ENCODE measurements at places on chromosomes 7 and 10.
A peak's percentile ranks its signal among the peaks of the same experiment; 100 is the strongest.

GRCh38 chr7:55070854-55071253, 52.0 kb downstream of the EGFR start:
- no peak for DNase-seq

GRCh38 chr7:78173666-78174065, 375.1 kb downstream of the PHTF2 start:
- DNase-seq = no peak

DNA sequence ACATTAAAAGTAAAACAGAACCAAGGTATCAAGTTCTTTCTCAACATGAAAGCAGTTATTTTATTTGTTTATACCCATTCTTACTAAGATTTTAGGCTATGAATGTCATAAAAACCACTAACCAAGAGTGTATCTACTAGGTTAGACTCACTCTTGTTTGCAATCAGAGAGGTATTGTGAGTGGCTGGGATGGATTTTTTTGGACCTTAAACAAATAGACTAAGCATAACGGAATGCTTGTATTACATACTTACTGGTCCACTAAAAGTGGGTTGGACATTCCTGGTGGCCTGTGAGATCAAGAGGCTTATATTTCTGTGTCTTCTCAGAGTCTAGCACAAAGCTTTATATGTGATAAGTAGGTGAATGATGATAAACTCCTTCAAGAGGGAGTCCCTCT, 32.6 kb upstream of the CBLL1 start:
- no peak for DNase-seq

- no peak for DNase-seq
Observed at GRCh38 chr7:114857605-114858004, 64.3 kb upstream of the MDFIC start.

- no peak for DNase-seq
Observed at GRCh38 chr10:129470103-129470851, 3.2 kb downstream of the MGMT start.

GRCh38 chr7:42159130-42159529, 77.9 kb downstream of the GLI3 start:
- no peak for DNase-seq

DNA sequence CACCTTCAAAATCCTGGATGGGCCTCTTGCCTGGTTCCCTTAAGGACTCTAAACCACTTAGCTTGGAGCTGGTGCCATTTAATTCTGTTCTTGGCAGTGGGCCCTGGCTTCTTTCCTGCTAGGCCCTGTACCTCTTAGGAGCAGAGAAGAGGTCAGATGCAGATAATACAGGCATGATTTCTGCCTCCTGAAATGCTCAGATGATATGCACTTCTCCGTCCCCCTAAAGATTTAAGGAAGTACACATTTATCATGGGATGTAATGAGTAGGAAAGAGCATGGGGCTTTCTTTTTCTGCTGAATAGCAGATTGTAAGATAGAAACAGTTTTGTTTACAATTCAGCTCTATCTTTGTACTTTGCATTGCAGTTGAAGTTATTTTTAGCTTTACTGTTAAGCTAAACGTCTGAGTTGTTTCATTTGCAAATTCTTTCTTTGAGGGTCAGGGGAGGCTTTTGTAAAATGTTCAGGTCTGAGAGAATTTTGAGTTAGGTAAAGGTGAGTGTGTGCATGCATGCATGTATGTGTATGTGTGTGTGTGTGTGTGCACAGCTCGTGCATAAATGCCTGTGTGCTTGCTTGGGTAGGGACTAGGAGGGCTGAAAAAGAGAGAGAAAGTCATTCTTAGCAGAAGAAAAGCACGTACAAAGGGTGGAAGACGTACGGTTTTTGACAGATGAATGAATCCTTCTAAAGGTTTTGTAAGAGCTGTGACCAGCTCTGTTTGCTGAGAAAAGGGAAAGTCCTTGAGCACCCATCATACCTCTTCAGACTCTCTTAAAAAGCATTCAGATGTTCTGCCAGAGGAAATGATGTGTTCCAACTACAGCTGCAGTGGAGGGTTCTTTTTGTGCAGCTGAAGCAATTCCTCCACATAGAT, 364.2 kb downstream of the AUTS2 start:
- no peak for DNase-seq

GRCh38 chr7:152527610-152528032, 91.8 kb upstream of the KMT2C start:
- no peak for DNase-seq

DNA sequence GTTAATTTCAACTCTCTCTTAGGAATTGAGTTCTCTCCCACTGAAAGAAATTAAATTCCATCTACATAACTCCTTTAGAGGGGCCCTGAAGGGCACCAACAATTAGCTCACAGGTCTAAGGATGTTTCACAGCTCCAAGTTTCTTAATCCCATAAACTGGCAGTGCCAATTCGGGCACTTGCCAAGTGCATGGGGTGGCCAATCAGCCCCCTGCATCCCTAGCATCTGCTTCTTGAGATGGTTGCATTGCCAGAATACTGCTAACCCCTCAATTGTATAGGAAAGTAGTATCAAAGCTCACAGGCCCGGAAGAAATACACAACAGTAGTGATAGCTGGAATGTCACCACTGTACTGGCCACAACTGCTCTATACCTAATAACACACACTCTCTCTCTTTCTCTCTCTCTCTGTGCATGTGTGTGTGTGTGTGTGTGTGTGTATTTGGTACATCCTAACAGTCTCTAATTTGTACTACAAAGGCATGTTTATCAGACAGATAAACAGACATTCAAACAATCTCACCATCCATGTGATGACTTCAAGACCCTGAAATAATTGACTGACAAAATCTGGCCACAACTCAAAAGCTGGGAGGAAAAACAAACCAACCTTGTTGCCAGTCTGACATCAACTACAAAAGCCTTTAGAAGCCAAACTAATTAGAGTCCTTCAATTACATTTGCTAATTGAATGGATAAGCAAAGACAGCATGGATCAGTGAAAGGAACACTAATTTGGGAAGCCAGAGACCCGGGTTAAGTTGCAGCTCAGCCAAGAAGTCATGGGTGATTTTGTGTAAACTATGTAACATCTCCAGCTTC, 27.8 kb downstream of the HIBADH start:
- DNase-seq = no peak

- no peak for DNase-seq
Observed at GRCh38 chr7:100649826-100650565, 6.3 kb downstream of the ACTL6B start.

DNA sequence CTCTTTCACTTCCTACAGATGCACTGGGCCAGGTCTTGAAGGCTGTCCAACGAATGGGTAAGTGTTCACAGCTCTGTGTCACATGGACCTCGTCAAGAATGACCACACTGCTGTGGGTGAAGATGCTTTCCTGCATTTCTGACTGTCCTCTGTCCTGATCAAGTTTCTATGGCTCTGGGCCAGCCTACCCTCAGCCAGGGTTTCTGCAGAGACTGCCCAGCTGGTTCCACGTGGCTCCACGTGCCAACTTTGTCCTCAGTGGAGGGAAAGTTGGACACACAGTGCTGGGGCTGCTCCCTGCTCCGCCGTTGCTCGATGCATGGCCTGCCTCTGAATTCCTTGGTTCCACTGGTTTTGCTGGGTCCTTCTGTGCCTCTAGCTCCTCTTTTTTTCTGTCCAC, 152.3 kb downstream of the EGFR start:
- DNase-seq = no peak

DNA sequence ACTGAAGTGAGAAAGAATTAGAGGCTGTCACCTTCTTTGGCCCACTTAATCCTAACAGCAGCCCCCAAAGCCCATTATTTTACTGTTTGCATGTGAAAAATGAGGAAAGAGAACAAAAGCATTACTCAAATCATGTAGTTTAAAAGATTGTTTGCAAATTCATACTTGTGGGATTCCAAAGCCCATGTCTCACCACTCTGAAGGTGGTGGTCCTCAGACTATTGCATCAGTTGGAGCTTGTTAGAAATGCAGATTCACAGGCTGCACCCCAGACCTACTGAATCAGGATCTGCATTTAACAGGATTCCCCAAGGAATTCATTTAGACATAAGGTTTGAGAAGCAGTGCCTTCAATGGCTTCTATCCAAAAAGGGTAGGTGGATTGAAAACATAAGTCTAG, 93.7 kb upstream of the PDE1C start:
- DNase-seq = no peak

DNA sequence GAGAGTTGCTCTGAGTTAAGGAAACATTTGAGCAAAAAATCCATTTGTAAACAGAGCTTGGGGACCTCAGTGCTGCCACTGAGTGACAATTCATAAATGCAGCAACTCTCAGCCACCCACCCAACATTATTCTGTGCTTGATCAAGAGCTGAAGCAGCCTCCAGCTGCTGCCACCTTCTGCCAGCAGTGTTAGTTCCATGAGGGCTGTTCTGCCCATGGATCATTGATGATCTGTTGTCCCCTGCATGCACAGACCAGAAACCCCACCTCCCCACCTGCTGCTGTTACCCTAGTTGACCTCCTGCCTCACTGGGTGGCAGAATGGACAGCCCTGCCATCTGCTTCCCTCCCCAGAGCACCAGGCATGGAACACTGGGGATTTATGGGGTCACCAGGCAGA, 305.4 kb downstream of the KCNMA1 start:
- no peak for DNase-seq

GRCh38 chr7:155259866-155260497, 37.7 kb upstream of the INSIG1 start:
- DNase-seq = no peak

- no peak for DNase-seq
Observed at GRCh38 chr7:23343102-23343501, 44.0 kb downstream of the MALSU1 start.

DNA sequence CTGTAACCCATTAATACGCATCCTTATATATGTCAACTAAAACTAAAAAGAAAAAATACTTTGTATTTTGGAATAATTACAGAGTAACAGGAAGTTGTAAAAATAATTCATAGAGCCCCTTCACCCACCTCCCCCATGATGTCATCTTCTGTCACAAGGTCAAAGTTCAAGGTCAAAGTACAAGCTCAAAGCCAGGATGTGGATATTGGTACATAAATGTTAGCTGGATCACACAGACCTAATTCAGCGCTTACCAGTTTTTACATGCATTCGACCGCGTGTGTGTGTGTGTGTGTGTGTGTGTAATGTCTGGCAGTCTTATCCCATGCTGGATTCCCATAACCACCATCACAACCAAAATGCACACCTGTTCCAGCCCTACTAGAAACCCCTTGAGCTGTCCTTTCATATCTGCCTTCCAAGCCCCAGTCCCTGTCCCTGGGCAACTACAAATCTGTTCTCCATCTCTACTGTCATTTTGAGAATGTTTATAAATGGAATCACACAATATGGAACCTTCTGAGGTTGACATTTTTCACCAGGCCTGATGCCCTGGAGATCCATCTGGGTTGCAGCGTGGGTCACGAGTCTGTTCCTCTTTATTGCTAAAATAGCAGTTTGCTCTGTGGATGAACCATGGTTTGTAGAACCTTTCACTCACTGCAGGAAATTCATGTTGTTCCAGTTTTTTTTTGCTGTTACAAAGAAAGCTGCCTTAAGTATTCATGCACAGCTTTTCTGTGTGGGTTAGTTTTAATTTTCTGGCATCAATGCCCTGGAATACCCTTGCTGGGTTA, 153.6 kb upstream of the PITRM1 start:
- DNase-seq = no peak

GRCh38 chr7:16810112-16810511, 5.3 kb upstream of the AGR2 start:
- no peak for DNase-seq

- DNase-seq = no peak
Observed at GRCh38 chr10:92727141-92727540, 37.4 kb downstream of the HHEX start.

DNA sequence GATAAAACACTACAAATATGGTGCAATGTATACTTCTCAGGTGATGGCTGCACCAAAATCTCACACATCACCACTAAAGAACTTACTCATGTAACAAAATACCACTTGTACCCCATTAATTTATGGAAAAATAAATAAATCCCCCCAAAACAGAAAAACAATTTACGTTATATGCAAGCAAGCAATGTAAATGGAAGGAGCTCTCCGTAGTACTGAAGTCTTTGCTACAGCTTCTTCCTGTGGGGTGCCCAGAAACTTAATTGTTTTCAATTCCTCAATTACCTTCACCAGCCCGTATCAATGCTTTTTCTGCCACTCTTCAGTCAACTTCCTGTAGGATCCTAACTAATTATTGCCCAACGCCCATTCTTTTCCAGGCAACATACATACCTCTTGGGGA, 138.1 kb downstream of the RELN start:
- no peak for DNase-seq

DNA sequence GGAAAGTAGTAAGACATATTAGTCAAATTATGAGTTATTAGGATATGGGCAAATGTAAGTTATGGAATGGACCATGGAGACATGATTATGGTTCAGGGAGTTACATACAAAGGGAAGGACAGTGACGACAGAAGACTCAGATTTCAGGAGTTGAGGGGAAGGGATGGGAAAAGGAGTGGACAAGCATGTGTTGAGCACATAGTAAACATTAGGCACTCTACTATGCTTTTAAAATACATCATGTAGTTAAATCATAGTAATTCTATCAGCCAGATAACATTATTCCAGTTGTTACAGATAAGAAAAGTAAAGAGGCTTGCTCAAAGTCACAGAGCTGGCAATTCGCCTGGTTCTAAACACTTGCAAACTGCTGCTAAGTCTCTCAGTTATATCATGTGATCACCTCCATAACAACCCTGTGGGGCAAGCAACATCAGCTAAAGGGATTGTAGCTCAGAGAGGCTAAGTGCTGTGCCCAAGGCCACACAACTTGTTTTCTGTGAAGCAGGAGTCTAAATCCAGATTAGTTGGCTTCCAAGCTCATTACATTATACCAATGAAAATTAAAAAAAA, 115.2 kb upstream of the MDFIC start:
- no peak for DNase-seq

DNA sequence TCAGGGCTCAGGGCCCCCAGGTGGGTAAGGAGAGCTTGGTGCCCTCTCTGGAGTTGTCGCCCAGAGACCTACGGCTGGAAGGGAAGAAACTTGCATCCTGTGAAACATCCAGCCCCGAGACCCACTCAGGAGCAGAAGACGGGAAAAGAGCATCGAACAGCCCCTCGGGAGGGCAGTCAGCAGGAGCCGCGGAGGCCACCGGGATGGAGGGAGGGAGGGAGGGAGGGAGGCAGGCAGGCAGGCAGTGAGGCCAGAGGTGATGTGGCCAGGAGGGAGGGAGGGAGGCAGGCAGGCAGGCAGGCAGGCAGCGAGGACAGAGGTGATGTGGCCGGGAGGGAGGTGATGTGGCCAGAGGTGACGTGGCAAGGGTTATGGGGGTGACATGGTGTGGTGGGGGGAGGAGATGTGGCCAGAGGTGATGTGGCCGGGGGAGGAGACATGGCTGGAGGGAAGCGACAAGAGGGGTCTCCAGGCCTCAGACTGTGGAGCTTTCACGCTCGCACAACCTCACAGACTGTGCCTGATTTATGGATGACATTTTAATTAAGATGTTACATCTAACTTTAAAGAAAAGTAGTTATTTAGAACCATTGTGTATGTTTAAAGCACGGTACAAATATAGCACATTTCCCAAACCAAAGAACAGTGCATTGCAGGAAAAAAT, 141.1 kb downstream of the DIP2C start:
- no peak for DNase-seq

- no peak for DNase-seq
Observed at GRCh38 chr7:38728145-38728544, 97.0 kb upstream of the AMPH start.

GRCh38 chr10:46001187-46001756, 29.0 kb downstream of the TIMM23 start:
- DNase-seq = no peak

- DNase-seq = no peak
Observed at GRCh38 chr7:6248581-6248980, 23.8 kb downstream of the CYTH3 start.

- no peak for DNase-seq
Observed at GRCh38 chr7:44286618-44287487, 38.5 kb downstream of the CAMK2B start.

- peak; percentile 39 for DNase-seq
Observed at GRCh38 chr10:6173203-6173602, 29.5 kb upstream of the PFKFB3 start.

Measured in CD8-positive, alpha-beta T cell (primary cell).